ENCODE measurements at places on chromosomes 4 and X.
A peak's percentile ranks its signal among the peaks of the same experiment; 100 is the strongest.

DNA sequence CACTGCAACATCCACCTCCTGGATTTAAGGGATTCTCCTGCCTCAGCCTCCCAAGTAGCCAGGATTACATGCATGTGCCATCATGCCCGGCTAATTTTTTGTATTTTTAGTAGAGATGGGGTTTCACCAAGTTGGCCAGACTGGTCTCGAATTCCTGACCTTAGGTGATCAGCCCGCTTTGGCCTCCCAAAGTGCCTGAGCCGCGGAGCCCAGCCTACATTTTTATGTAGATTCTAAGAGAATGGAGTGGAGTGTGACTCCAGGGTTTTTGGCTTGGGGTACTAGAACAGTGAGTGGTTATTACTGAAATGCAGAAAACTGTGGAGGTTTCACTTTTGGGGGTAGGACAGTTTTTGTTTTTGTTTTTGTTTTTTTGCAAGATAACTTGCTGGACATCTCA is 806.0 kb downstream of the ADGRL3 start:
- no peak for DNase-seq

GRCh38 chr4:166044871-166045270 is 171.8 kb downstream of the TLL1 start:
- no peak for DNase-seq

DNA sequence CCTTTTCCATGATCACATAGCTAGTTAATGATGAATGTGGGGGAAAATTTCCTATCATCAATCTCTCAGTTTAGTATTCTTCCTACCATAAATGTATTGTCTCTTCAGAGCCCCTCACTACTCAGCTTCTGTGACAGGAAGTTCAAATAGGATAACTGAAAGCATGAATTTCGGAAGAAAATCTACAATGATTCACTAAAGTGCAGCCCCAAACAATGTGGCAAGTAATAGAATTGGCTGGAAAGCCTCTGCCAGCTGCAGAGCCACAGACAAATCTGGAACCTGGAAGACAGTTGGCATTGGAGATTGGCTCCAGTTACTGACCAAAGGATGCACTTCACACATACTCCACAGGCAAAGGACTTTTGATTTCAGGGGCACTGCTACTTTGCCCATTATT is 35.2 kb downstream of the EGF start:
- no peak for DNase-seq

GRCh38 chr4:1337376-1337831 is 9.6 kb upstream of the UVSSA start:
- no peak for DNase-seq

DNA sequence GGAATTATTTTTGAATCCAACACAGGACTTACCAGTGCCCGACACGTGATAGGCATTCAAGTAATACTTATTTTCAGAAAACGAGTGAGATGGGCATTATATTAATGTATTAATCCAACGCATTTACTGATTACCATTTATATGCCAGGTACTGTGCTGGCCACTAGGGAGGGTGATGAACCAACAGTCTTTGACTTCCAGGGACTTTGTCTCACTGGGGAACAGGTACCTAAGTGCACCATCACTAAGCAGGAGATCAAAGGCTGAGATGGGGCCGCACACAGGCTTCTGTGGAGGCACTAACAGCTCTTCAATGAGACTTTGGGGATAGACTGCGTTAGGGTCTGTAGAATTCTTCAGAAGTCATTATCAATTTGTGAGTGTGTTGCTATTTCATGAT is 5.7 kb upstream of the TADA2B start:
- no peak for DNase-seq

GRCh38 chr4:82591592-82591991 is 29.8 kb upstream of the TMEM150C start:
- no peak for DNase-seq

- DNase-seq, result peak; percentile 28
These were observed 230.9 kb upstream of the GPC4 start for GRCh38 chrX:133645977-133646718.

DNA sequence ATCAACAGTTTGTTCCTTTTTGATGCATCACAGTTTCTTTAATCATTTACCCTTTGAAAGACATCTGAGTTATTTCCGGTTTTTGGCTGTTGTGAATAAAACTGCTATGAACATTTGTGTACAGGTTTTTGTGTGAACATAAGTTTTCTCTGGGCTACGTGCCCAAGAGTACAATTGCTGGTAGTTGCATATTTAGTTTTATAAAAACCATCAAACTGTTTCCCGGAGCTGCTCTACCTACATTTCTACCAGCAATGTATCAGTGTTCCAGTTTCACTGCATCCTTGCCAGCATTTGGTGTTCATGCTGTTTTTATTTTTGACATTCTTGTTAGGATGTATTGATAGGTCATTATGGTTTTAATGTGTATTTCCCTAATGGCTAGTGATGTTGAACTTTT is 17.3 kb downstream of the KDM6A start:
- DNase-seq, result no peak

GRCh38 chrX:17960891-17961290 is 99.8 kb upstream of the RAI2 start:
- no peak for DNase-seq
